ENCODE measurements at places on chromosomes 2 and 18. TPM values are rescaled to one million over a fixed set of nuclear protein-coding genes. Genes with fewer than 3 reads are reported as not detected.

The GTF3C2 gene
- 29.9 TPM for total RNA-seq

The SRD5A2 gene
- total RNA-seq: not detected

The NT5C1B gene
- not detected for total RNA-seq

DNA sequence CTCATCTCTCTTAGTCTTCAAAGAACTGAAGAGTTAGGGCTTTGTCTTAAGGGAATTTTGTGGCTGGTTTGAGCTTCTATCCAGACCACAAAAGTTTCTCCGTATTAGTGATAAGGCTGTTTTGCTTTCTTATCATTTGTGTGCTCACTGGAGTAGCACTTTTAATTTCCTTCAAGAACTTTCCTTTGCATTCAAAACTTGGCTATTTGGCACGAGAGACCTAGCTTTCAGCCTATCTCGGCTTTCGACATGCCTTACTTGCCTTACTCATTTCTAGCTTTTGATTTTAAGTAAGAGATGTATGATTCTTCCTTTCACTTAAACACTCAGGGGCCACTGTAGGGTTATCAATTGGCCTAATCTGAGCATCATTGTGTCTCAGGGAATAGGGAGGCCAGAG, 29.9 kb downstream of the HDHD2 start:
- no peak for DNase-seq

- peak; percentile 18 for DNase-seq
These were observed 16.5 kb downstream of the SCG2 start for GRCh38 chr2:223585666-223586065.

DNA sequence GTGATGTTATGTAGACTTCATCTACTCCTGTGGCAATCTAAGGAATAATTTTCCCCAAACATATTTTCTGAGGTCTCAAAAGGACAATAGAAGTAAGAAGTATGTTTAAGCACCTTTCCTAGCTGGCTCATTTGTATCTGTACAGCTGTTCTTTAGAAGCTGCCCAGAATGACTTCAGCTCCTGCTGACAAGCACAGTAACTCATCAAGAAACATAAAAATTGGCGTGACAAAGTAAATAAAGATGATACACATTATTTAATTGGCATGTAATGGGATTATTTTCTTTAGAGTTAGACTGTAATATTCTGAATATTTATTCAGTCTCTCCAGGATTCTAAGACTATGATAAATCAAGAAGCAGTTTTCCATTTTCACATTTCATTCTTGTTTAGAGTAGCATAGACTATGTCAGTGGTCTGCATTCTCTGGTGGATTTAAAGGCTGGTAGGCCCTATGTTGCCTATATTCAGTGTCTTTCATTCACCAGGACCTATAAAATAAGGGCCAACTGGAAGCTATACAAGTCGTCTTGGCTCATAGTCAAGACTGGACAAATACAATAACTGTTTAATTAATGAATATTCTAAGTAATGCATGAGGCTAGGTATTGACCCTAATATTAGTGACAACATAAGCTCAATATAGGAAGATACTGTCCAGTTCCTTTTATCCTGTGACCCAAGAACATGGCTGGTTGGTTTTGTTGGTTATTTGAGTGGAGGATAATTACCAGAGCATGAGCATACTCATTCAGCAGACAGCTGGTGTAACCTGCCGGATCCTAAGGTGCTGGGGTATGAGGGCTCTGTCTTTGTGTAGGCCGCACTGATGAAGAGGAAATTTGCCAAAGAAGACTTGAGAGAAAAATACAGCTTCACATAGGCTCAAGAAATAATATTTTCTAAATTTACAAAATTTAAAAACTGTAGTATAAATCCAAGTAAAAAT, 107.0 kb downstream of the PDE1A start:
- no peak for DNase-seq

- DNase-seq: no peak
These were observed 213.0 kb downstream of the GLI2 start for GRCh38 chr2:120948662-120949011.

DNA sequence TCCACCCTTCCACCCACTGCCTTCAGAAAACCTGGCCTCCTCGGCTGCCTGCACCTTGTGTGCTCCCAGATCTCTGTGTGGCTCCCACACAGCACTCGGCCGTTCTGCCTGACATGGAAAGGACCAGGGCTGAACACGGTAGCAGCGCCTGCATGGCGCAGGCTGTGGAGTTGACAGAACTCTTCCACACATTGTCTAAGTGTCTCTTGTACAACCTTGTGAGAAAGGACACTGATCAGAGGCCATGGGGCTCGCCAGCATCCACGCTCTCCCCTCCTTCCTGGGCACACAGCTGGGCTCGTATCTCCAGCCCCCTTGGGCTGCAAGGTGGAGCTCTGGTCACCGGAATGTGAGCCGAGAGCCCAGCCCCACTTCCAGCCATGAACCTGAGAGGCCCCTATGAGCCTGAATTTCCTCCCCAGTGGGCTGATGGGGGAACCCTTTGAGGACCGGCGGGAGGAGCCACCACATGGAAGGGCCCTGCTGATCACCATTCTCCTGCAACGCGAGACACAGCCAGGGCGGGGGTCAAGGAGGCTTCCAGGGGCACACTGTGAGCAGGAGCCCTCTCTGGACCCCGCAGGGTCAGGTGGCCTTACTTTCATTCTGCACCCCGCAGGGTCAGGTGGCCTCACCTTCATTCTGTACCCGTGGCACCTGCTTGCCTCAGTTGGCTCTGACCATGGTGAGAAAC, 314.2 kb upstream of the MYT1L start:
- no peak for DNase-seq

GRCh38 chr2:75764611-75765010, 53.9 kb upstream of the GCFC2 start:
- DNase-seq: no peak

DNA sequence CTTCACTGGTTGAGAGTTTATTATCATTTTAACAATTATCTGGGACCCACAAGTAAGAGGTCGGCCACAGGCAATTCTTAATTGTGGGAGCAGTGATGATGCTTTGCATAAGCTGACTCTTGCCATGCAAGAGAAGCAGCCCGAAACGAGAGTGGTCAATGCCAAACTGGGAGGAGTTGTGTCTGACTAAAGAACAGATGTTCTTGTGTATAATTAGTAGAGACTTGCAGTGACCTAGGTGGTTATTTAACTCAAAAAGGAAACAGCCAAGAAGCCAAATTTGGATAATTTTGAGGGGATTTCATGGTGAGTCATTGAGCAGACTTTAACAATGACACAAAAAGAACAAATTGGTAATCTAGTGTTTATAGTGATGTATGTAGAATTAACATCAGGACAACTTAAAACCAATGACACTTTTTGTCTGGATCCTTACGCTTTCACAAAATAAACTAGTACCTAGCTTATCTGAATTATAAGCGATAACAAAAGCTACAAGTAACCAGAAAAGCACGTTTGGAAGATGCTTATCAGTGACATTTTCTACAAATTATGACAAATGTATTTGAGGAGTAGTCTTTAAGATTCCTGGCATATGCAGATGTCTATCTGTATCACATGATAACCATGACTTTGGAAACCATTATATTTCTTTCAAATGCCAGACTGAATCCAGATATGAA, 184.7 kb upstream of the DLGAP1 start:
- DNase-seq: no peak
